Type B pancreatic cell (in vitro differentiated cells): ENCODE measurements at places on chromosomes 1 and 21.

DNA sequence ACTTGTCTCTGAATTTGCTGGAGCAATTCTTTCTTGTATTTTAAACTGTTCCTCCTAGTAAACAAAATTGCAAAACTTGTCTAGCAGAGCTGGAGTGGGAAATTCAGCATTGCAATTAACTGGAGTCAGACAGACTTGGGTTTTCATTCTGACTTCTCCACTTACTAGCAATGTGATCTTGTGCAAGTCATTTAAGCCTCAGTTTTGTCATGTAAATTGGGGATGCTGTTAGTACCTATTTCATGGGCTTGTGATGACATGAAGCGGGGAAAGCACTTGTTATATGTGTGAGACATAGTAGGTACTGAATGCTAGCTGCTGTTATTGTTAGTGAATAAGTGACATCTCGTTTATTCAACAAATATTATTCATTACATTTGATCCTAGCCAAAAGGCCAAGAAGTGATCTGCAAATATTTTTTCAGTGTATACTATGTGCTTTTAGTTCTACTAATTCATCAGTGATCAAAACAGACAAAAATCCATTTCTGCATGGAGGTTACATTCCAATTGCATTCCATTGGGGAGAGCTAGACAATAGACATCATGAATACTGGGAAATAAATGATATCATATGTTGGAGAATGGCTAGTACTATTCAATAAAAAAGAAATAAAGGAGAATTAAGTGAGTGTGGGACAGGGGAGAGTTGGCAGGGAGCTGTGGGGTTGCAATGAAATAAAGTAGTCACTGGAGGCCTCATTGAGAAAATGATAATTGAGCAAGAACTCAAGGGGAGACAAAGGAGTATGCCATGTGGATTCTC lies 47.1 kb downstream of the CACHD1 start:
- DNase-seq: no peak

DNA sequence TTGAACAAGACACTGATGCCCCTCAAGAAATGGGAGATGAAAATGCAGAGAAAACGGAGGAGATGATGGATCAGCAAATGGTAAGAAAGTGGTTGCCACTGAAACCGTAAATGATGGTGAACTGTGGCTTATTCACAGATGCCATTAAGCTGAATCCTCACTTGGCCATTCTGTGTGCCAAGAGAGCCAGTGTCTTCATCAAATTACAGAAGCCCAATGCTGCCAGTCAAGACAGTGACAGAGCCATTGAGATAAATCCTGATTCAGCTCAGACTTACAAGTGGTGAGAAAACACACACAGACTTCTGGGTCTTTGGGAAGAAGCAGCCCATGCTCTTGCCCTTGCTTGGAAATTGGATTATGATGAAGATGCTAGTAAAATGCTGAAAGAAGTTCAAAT lies 52.5 kb downstream of the NBPF6 start:
- no peak for DNase-seq

- DNase-seq: no peak
These were observed 8.5 kb downstream of the CYP4B1 start for GRCh38 chr1:46807046-46807972.

DNA sequence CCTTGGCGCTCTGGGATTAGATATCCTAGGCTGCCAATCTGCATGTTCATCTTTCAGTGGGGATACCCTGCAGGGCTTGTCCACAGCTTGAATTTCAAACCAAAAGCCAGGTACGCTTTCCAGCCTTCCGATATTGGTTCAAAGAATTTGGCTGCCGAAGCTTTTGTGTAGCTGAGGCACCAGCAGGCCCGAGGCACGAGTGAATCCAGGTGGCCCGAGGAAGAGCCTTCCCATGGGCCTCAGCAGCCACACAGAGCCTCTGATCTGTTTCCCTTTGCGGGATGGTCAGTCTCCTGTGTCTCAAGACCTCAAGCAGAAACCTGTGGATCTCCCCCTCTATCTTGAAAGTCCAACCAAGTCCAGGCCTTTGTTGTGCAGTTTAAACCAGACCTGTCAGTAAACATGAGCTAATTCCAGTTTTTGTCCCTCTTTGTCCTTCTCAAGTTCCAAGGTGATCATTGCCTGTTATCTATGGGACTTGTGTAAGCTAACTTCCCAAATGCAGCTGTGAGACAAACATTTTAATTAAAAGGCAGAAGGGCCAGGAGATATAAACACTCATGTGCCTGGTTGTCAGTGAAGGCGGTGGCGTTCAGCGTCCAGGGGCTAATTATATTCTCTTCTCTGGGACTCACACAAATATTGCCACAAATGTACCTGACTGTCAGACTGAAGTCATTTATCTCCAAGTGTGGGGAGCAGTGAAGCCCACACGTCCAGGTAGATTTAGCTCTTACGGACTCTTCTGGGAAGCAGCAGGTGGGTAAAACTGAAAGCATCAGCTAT lies 30.6 kb downstream of the VANGL1 start:
- DNase-seq: no peak

DNA sequence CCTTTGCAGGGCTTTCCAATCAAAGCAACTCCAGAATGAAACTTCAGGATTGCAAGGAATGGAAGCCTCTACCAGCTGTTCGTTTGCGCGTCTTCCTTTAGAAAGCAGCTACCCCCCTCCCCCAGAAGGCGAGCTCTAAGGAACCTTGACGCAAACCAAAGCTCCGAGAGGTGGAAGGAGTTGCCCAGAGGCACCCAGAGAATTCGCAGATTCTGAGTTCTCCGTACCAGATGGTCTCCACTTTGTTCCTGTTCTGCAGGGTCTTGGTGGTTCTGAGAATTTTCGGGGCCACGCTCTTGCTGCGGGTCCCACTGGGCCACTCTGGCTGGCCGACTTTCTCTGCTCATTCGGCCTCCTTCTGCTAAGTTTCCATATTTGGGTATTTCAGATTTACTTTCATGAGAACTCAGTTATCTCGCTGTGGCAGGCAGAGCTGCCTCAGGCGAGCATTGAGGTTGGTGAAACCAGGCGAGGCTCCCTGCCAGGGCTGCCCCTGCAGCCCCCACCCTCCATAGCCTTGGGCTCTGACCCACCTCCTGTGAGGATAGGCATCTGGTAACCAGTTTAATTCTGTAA lies 801 bp downstream of the TRAF5 start:
- no peak for DNase-seq

DNA sequence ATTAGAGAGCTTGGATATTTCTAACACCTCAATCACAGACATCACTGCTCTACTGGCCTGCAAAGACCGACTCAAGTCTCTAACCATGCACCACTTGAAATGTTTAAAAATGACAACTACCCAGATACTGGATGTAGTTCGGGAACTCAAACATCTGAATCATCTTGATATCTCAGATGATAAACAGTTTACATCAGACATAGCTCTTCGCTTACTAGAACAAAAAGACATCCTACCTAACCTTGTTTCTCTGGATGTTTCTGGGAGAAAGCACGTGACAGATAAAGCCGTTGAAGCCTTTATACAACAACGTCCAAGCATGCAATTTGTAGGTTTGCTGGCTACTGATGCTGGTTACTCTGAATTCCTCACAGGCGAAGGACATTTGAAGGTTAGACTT lies 45.1 kb downstream of the ZYG11B start:
- DNase-seq: no peak

DNA sequence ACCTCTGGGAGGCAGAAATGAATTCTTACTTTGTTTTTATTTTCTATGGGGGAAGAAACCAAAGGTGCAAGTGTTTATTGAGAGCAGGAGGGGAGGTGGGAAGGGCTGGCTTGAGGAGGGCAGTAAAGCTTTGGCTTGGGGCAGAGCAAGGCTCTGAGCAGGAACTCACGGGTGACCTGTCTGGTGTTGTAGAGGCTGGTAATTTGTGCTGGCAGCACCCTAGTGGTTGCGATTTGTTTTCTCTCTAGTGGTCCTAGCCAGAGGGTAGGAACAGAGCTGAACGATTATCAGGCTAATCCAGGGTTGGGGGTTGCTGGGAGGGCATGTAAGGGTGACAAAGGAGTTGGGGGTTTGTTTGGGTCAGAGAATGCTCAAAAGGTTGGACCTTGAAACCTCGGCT lies 16.6 kb downstream of the TMCC2 start:
- no peak for DNase-seq

GRCh38 chr1:226093621-226094020 lies 31.1 kb downstream of the H3-3A start:
- no peak for DNase-seq

GRCh38 chr1:186865253-186865652 lies 36.5 kb downstream of the PLA2G4A start:
- no peak for DNase-seq

DNA sequence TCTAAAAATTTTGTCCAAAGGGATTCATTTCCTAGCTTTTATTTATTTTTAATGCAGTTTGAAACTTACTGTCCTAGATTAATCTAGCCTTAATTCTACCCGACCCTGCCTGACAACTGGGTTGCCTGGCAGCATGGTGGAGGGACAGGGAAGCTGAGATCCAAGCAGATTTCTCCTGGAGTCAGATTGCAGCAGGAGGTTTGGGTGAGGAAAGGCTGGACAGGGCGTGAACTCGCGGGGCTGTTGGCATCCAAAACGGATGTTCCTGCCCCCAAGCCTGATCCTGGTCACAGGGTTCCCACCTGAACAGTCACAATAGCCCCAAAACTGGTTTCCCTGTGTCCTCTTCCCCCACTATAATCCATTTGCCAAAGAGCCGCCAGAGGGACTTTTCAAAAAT lies 23.2 kb downstream of the TCEA3 start:
- DNase-seq: no peak

DNA sequence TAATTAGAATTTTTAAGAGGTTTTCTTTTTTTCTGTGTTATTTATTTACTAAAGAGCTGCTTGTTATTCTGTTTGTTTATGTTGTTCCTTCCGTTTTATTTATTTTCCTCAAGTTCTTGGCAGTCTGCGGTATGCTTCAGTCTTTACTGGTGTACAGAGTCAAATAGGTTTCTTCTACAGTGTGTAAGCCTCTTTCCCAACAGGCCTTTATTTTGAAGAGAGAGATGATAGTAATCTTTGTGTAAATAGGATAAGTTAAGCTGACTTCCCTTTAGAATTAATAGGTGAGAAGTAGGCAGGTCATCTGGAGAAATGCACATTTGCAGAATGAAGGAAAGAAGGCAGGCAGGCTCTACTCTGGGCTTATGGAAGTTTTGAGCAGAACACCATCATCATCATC lies 23.8 kb downstream of the MAST2 start:
- no peak for DNase-seq

DNA sequence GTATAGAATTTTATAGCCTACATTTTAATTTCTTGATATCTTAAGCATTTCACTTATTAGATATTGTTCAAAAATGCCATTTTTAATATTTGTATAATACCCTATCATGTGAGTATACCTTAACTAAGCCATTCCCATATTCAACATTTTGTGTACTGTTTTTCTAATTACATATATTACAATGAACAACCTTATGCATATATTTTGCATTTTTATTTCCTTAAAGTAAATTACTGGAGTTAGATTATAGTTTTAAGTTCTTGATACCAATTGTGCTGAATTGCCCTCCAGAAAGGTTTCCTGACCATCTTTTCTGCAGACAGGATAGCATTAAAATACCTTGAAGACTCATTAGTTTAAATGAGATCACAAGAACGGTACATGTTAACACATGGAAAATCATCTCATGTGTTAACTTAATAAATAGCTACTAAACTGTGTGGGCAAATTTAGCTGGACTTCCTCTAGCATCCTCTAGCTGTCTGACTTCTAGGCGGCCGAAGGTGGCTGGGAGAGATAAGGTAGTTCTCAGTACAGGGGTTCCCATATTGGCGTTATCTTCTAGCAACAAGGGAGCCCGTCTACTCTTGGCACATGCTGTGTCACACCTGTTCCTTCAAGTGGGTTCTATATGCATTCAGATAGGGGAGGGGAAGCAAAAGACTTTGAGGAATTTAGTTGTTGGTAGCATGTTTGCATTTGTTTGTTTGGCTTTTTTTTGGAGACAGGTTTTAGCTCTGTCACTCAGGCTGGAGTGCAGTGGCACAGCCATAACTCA lies 8.9 kb downstream of the DCLRE1B start:
- DNase-seq: no peak

DNA sequence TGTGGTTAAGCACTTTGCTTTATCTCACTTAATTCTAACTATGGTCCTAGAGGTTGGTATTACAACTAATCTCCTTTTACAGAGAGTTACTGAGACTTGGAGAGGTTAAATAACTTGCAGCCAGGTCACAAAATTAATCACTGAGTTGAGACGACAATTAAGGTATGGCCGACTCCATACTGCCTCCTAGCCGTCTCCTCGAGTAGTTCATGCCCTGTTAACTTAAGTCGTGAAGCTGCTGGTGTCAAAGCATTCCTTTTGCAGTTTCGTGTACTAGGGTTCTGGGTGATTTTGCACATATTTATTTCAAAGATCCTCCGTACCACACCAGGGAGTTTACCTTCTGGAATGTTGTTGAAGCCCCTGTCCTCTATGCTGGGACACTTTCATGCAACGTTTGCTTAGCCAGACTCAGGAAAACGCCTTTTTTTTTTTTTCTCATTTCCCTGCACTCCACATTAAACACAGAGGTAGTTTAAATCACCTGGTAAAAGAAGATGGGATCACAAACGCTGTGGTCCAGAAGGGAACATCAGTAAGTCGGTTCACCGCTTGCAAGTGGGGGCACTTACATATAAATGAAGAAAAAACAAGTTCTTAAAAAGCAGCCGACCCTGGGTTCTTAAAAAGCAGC lies 570 bp upstream of the NEK7 start:
- DNase-seq: no peak

DNA sequence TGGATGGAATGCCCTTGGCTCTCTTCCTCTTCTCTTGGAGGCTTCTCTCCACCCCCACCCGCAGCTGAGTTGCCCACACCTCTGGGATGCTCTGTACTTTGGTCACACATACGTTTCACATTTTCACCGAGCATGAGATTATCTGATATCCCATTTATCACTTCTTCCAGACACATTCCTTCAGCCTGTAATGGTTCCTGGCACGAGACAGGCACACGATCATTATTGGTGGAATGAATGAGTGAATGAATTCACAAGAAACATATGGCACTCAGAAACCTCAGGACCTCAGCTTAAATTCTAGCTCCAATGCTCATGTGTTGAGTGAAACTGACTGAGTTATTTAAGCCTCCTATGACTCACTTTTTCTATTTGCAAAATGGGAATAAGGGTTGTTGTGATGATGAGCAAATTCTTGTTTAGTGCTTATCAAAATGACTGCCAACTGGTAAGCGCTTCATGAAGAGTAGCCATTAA lies 242.7 kb upstream of the JUN start:
- DNase-seq: no peak

GRCh38 chr1:86515597-86515996 lies 31.3 kb upstream of the CLCA4 start:
- DNase-seq: no peak

GRCh38 chr1:40857737-40858136 lies 4.4 kb downstream of the CITED4 start:
- DNase-seq: no peak

GRCh38 chr21:45010860-45011259 lies 63.5 kb upstream of the ADARB1 start:
- no peak for DNase-seq

- DNase-seq: no peak
These were observed 21.6 kb upstream of the DIP2A start for GRCh38 chr21:46437096-46437498.

GRCh38 chr1:31541194-31541593 lies 35.1 kb upstream of the TINAGL1 start:
- no peak for DNase-seq

GRCh38 chr21:44353191-44353970 lies at the start of gene TRPM2:
TRPM2 (plus strand) TSS chr21:44353621; CDS start chr21:44353701, 80 bp downstream.
- DNase-seq: no peak
